Sciatic nerve (tissue), 2 donors: ENCODE measurements at places on chromosomes 5 and 9.

GRCh38 chr5:29845206-29845605 lies 1348.3 kb upstream of the CDH6 start:
- DNase-seq = no peak

GRCh38 chr5:154111214-154111613 lies 72.4 kb downstream of the MFAP3 start:
- DNase-seq = no peak

DNA sequence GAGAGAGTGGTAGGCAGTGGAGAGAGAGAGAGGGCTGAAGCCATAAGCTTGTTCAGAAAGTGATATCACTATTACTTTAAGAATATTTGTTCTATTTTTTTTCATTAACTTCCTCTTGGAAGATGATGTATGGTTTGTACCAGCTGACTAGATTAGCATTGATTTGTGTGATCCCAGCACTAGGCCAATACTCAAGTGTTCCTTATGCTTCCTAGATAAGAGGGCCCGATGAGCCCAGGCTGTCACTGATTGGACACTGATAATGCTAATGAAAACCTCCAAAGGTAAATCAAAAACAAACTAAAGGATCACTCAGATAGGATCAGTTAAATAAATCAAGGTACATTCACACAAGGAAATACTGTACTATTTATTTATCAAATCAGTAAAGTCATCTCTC lies 52.7 kb upstream of the OTULINL start:
- DNase-seq = no peak

DNA sequence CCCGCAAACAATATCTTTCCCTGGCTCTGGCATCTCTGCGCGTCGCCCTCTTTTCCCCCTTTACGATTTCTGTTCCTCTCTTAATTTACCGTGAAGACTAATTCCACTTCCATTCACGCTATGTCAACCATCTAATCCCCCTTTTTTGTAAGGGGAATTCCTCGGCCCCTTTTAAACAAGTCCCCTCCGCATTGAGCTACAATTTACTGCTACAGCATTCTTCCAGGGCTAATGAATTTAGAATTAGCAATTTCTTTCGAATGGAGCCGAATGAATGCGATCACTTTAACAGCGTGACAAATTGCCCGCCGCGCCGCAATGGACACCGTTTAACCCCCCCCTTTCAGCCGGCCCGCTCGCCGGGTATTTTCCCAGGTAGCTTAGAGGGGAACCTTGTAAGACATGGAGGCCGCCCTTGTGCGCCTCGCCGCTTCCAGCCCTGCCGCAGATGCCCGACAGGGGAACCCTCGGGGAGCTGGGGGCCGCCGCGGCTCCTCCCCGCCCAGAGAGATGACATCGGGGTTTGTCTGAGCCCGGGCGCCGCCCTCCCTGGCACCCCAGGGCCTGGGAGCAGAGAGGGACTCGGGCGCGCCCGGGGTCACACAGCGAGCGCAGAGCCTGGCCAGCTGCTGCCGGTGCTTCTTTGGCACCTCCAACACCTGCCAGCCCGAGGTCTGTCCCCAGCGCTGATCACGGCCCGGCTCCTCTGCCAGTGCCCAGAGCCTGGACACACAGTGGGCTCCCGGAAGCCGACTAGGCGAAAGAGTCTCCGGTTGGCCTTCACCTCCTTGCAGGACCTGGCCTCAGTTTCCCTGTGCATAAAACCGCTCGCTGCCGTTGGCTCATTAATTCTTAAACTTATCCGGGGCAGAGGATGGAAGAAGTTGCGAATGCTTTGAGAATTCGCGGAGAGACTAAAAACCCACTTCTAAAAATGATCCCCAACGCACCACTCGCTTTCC lies 1.3 kb downstream of the PRDM12 start:
- DNase-seq = no peak

DNA sequence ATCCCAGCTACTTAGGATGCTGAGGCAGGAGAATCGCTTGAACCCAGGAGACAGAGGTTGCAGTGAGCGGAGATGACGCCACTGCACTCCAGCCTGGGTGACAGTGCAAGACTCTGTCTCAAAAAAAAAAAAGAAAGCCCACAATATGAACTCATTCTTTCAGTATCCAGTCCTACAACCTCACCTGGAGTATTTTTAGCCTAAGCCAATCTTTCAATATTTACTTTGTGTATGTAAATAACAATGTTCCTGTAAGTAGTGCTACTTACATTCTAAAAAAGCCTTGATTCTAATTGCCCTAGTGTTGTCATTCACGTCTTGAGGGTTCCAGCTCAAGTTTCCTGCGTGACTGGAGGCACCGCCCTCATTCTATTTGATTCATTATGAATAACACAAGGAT lies 62.0 kb downstream of the BHMT start:
- DNase-seq = no peak

- DNase-seq = peak; percentile 23
Measured at GRCh38 chr5:179913461-179913860, 5.8 kb upstream of the TBC1D9B start.

DNA sequence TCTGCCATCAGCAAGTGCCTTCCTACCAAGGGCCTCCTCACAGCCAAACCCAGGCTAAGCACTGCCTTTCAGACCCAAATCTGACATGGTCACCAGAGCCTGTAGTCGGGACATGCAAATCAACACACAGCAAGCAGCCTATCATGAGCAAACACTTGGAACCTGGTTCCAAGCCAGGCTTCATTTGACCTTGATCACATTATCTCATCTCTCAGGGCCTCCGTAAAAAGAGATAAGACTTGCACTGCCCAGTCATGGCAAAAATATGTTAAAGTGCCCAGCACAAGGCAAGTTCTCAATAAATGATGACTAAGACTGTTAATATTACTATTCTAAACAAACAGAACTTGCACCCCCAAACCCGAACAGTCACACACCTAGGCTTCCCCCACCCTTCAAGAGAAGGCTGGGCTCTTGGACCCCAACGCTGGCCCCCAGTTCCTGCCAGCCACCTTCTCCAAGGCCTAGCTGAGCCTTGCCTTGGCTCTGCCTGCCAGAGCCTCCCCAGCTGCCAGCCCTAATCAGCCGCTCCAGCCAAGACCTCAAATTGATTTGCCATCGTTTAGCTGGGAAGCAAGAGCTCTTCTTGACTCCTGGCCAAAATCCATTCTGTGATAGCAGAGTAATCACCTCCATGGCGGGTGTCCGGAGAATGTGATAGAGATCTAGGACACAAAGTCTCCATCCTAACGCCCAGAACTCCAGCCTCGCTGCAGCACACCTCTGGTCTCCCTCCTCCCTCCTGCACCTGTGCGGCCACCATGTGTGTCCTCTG lies 18.7 kb downstream of the CPLX2 start:
- DNase-seq = no peak

- no peak for DNase-seq
Measured at GRCh38 chr9:99878651-99879050, 27.8 kb upstream of the STX17 start.

- DNase-seq = no peak
Measured at GRCh38 chr5:14342306-14342705, 199.2 kb downstream of the TRIO start.

- no peak for DNase-seq
Measured at GRCh38 chr9:110173322-110173642, 34.7 kb downstream of the C9orf152 start.

GRCh38 chr5:10596886-10597451 lies 33.1 kb downstream of the ANKRD33B start:
- no peak for DNase-seq

- no peak for DNase-seq
Measured at GRCh38 chr5:134541736-134542376, 16.4 kb downstream of the JADE2 start.

GRCh38 chr9:116162241-116162781 lies 8.7 kb downstream of the PAPPA start:
- DNase-seq = no peak

- no peak for DNase-seq
Measured at GRCh38 chr5:15463231-15463980, 36.6 kb upstream of the FBXL7 start.

DNA sequence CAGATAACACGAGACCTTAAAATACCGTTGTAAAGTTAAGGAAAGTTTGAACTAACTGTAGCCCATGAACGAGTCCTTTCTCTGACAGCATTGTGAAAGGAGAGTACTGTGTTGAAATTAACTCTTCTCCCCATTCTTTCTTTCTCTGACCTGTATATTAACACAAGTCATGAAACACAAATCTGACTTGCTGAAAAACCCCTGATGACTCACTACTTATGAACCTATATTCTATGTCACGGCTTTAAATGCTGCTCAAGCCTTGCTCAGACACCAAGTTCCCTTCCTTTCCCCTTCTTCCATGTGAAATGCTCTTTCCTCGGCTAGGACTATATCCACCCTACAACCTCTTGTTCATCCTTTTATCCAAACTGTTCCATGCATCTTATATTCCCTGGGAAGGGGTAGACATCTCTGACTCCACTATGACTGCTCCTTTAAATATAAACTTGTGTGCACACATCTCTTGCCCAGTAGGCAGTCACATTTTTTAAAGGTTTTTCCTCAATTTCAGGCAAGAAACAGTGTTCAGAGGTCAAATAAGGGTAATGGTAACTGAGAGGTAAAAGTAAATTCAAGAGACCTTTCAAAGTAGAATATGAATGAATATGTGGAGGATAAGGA lies 142.9 kb downstream of the NFIB start:
- no peak for DNase-seq

DNA sequence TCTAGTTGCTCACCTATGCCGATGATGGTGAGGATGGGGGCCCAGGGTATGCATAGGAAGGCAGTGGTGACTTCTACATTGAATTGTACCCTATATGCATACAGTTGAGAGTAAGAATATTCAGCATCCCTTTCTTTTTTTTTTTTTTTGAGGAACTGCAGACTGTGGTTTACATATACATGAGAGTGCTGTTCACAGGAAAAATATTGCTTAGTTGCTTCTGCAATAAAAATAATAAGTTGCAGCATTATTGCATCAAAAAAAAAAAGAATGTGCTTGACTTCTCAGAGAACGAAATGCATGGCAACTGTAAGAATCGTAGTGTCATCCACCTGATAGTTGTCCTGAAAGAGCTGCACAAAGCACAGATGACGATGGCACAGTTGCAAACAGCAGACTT lies 52.8 kb downstream of the PTCD2 start:
- no peak for DNase-seq

- DNase-seq = no peak
Measured at GRCh38 chr9:109945573-109945972, 165.6 kb downstream of the PALM2AKAP2 start.

DNA sequence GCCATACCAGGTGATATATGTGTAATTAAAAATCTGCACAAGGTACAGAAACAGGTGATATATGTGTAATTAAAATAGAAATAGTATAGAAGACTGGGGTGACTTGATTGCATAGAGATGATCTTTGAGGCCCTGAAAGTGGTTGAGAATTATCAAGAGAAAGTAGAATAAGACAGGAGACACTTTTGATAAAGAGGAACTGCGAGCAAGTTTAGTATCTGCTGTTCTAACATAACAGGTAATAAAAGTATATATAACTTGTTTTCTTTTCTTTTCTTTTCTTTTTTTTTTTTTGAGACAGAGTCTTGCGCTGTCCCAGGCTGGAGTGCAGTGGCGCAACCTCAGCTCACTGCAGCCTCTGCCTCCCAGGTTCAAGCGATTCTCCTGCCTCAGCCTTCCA lies 5.4 kb downstream of the SNX2 start:
- DNase-seq = no peak

GRCh38 chr9:93156475-93157008 lies 22.5 kb upstream of the NINJ1 start:
- DNase-seq = no peak

DNA sequence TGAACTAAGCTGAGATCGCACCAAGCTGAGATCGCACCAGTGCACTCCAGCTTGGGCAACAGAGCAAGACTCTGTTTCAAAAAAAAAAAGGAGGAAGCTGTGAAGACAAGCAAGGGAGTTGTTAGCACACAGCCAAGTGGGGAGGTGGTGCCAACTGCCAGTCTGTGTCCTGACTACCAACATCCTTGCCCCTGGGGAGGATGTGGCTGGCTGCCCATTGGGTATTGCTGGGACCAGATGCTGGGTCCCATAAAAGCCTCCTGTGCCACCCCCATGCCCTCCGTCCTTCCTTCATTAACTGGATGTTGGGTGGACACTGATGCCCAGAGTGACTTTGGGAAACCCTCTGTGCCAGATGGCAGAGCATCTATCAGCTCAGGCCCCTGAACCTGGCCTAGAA lies 157.1 kb upstream of the COL5A1 start:
- peak; percentile 42 for DNase-seq

DNA sequence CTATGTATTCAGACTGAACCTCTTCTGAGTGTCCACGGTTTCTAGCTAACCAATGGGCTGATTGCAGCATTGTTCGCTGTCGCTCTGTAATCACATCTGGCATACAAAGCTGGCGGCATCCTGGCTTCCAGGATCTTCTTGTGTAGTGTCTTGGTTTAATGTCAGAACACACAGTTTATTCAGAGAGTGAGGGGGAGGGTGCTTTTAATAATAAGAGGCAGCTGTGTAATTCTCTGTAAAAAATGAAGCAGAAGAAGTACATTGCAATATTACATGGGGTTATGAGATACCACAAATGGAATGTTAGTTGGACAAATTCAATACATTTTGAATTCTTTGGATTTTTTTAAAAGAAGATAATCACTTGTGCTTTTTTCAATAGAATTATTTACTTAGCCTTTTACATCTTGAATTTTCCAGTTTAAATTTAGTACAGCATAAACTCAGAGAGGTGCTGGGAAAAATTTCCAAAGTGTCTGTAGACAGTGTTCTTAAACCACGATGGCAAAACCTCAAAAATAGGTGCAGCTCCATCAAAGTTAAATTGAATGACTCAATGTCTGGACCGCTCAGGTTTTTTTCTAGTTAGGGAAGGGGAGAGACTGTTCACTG lies 206.0 kb downstream of the PCSK1 start:
- DNase-seq = peak; percentile 61

- no peak for DNase-seq
Measured at GRCh38 chr5:206927-207536, 10.9 kb downstream of the CCDC127 start.

GRCh38 chr9:108751369-108751768 lies 104.4 kb downstream of the ACTL7B start:
- DNase-seq = no peak

- DNase-seq = no peak
Measured at GRCh38 chr5:124544366-124545055, 201.9 kb downstream of the ZNF608 start.

GRCh38 chr5:87560528-87560927 lies 147.8 kb upstream of the CCNH start:
- no peak for DNase-seq

DNA sequence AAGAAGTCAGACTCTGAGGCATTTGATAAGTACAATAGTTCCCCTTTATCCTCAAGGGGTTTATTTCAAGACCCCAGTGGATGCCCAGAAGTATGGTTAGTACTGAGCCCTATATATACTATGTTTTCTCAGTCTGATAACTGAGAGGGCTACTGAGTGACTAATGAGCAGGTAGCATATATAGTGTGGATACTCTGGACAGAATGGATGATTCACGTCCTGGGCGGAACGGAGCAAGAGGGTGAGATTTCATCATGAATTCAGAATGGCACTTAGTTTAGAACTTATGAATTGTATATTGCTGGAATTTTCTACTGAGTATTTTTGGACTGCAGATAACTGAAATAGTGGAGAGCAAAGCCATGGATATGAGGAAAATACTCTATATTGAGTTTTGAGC lies 457.6 kb downstream of the PLK2 start:
- no peak for DNase-seq

GRCh38 chr5:10860645-10861422 lies 99.8 kb upstream of the DAP start:
- DNase-seq = no peak
